ENCODE measurements at places on chromosomes 12 and 14.

- DNase-seq: no peak
Observed at GRCh38 chr14:97802430-97803373, 1005.5 kb downstream of the VRK1 start.

DNA sequence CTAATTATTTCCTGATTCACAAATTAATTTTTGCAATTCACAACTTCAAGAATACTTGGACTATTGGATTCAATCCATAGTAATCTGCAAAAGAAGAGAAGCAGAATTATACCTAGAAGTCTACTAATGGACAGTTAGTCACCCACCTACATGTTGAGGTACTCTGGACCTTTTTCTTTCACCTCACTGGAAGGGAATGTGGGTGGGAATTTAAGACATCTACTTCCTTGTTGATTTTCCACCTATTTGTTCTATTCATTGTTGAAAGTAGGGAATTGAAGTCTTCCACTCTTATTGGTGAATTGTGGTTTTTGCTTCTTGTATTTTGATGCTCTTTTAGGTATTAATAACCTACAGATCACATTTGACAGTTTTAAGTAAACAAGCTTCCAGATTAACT lies 11.0 kb downstream of the RESF1 start:
- no peak for DNase-seq

DNA sequence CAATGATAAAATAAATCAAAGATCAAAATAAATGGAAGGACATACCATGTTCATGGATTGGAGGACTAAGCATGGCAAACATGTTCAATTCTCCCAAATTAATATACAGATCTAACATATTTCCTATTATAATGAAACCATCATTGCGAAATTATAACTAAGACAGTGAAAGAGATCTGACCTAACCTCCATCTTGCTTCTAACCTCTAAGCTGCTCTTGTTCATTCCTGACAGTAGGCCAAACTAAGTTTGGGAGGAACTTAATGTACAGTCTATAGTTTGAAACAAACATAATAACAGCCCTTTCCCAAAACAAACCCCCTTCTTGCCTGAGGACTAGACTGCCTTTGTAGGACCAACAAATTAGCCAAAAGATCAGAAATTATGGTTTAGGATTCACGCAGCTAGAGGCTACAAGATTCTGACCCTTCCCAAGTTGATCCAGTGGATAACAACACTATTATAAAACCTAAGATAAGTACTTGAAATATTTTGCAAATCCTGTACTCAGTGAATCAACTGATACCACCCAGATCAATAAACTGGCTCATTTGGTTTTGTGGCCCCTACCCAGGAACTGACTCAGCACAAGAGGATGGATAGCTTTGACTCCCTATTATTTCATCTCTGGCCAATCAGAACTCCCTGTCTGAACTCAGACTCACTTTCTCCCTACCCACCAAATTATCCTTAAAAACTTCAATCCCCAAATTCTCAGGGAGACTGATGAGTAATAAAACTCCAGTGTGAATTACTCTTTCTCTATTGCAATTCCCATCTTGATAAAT lies 41.7 kb upstream of the OR5AU1 start:
- no peak for DNase-seq

DNA sequence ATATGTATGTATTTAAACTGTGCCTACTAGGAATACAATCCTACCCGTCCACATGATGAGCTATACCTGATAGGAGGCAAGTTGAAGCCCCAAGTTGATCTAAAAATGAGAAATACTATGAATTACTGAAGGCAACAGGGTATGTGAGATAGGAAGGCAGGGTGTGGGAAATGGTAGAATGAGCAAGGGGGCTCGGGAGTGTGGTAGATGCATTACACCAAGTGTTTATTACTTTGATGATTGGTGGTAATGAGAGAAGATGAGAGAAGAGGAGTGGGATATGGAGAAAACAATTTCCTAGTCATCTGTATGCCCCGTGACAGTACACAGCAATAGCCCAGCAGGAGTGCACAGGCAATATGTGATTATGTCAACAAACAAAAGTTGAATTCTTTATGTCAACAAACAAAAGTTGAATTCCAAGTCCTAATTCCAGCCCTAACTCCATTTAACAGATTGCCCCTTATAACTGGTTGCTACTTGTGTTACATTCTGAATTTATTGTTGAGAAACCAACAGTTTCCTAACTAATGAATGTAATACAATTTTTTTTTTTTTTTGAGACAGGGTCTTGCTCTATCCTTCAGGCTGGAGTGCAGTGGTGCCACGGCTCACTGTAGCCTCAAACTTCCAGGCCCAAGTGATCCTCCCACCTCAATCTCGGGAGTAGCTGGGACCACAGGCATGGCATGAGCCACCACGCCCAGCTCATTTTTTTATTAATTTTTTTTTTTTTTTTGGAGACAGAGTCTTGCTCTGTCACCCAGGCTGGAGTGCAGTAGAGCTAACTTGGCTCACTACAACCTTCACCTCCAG lies 2.5 kb downstream of the LPCAT3 start:
- no peak for DNase-seq

DNA sequence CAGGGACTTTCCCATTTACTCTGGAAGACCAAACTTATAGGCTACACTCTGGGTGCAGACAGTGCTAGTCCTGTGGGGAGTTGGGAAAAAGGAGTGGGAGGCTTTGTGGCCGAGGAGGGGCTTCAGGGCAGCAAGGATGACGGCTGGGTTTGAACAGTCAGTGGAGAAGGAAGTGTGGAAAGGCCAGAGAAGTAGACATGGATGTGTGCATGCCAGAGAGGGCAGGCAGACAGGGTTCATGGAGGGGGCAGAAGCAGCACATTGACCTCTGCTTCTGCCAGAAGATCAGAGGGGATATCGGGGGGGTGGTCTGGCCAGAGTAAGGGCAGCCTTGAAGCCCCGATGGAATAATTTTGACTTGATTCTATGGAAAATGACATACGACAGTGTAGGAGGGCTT lies 27.2 kb upstream of the KCNA5 start:
- no peak for DNase-seq

DNA sequence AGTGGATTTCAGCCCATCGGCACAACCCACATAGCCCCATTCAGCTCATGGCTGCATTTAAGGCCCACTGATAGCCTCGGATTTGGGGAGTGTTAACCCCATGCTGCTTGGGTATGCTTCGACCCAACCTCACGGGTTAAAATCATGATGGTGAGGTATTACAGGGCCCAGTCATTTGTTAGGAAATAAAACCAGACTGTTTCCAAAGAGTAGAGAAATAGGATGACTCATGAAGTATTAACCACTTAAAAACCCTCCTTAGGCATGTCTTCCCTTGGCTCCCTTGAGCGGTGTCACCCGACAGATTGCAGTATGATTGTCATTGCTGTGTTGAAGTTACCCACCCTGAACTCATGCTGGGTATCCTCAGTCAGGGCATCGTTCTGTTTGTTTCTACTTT lies 289.1 kb downstream of the CACNA1C start:
- DNase-seq: no peak

DNA sequence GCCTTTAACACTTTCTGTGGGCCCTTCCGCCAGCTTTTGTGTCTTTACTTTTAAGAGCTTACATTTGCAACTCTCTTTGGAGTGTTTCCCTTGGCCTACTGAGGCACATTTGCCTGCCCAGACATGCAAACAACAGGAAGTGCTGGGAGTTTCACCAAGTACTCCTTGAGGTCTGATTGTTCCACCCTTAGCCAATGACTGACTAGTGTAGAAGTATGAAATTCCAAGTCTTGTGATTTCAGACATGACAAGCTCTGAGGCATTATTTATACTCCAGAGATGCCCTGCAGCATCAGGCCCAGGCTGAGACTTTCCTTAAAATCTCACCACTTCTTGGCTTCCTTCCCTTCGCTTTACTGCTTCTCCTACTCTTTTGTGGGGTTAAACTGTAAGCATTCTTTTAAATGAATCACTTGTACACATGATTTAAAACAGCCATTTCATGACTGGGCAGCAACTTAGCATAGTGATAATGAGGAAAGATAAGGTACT lies 174.1 kb downstream of the SLC6A15 start:
- no peak for DNase-seq

GRCh38 chr12:124110372-124110883 lies 137.4 kb downstream of the ZNF664 start:
- DNase-seq: no peak

- DNase-seq: no peak
Observed at GRCh38 chr12:48447755-48448154, 24.6 kb upstream of the ANP32D start.

- DNase-seq: peak; percentile 94
Observed at GRCh38 chr14:22556990-22557623, 31.9 kb downstream of the DAD1 start.

GRCh38 chr12:71846322-71846940 lies 6.9 kb downstream of the TBC1D15 start:
- no peak for DNase-seq

DNA sequence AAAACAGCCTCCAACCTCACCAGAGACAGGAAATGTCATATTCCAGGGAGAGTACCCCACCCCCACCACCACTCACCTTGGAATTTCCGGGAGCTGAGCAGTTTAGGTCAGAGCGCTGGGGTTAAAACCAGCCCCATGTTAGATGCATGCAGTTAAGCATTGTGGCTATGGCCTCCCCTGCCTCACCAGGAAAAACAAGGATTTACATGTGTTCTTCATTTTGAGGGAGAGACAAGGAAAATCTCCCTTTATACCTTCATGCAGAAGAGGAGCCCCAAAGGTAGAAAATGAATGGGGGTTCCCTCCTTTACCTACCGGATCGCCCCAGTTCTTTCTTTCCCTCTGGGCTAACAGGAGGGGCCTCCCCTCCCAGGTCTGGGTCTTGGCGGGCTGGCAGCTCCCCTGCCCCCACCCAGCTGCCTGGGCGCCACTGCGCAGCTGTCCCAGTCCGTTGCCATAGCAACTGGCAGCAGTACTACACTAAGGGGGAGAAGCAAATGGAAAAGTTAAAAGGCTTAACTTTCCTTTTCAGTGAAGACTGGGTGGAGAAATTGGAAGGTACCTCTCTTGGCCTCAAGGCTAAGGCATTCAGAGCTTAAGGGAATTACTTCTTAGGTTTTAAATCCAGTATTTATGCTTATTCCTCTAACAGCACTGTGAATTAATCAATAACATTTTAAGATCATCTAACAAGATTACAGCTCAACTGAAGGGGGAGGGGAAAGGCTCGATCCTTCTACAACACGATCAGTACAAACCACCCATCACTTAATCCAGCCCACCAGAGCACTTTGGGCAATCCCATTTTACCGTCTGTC lies 20.5 kb downstream of the CBX5 start:
- peak; percentile 69 for DNase-seq

Data from neural crest cell (in vitro differentiated cells).